OCI-M1 (cell line): ENCODE measurements at places on chromosomes 2 and 18.

GRCh38 chr2:174561283-174561971 is 36.2 kb downstream of the WIPF1 start:
- no peak for DNase-seq

- no peak for DNase-seq
Observed at GRCh38 chr18:70294471-70295191, 5.8 kb downstream of the SOCS6 start.

GRCh38 chr18:75293591-75293990 is 83.0 kb downstream of the TSHZ1 start:
- no peak for DNase-seq

GRCh38 chr2:230700447-230700846 is 12.2 kb upstream of the CAB39 start:
- DNase-seq = no peak

- no peak for DNase-seq
Observed at GRCh38 chr2:200270732-200271131, 35.8 kb upstream of the SPATS2L start.

DNA sequence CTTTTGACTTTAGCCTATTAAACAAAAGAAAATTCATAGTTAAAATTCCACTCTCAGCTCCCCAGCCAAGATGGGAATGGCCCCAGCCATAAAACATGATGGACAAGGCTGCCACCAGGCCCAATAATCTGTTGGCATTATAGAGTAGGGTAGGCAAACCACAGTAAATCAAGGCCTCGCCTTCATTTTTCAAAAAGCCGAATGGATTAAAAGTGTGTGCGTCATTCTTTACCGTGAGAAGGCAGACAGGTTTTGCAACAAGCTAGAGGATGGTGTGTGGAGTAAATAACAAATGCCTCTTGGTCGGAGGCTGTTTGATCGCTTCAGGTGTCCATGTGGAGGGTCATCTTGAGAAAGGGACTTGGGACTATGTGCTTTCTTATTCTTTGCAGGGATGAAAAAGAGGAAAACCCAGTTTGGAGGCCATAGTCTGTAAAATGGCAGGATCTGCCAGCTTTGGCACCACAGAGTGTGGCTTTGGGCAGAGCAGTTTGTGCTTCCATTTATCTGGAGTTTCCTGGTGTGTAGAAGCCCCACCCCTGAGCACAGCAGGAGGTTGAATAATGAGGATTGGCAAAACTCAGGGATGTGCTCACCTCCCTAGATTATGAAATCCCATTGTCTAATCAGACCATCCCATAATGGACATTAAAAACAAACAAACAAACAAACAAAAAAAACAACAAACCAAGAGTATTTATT is 57.1 kb upstream of the ITGB6 start:
- DNase-seq = no peak

GRCh38 chr2:2901384-2902345 is 476.0 kb downstream of the EIPR1 start:
- DNase-seq = no peak

DNA sequence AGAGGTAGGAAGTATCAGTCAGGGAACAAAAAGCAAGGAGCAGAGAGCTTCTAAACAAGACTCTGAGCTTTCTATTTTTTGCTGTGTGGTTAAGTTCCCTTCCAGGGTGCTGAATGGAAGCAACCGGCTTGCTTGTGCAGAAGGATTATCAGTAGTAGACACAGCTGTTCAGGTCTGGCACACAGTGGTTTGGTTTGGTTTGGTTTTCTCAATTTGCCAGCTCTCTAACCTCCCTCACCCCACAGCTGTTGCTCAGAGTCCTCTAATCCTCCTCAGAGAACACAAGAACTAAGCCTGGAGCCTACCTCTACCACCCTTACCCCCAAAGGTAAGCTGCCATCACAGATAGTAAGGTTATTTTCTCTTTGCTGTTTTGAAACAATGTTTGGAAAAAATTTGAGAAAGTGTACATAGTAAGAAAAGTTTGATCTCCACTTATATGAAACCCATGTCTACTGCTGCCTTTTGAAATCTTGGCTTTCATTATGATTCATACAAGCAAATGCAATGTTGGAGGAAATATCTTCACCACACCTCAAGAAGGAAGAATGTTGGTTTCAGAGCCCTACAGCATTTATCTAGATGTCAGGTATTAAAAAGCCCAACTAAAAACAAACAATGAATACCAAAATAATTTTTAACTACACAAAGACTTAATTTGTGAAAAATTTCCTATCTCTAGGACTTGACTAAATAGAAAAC is 255.3 kb downstream of the NR4A2 start:
- peak; percentile 43 for DNase-seq

- DNase-seq = no peak
Observed at GRCh38 chr18:77197073-77197472, 52.6 kb upstream of the GALR1 start.

- DNase-seq = no peak
Observed at GRCh38 chr18:23065234-23065806, 70.0 kb upstream of the CABLES1 start.

GRCh38 chr2:54549917-54550518 is 93.9 kb downstream of the SPTBN1 start:
- DNase-seq = no peak

GRCh38 chr2:198441901-198442300 is 637.5 kb downstream of the PLCL1 start:
- no peak for DNase-seq

DNA sequence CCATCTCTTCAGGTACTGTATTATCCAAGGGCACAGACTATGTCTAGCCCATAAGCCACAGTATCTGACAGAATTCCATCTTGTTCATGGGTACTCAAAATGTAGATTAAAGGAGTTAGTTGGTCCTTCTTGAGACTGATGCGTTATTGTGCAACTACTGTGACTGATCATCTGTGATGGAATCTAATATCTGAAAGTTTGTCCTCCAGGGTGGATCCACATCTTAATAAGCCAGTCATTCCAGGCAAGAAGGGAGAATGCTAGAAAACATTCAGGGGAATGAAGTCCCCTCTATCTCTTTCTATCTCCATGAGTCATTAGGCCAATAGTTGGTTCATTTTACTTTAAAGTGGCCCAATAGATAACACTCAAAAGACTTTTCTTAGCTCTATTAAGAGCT is 252.6 kb downstream of the EXOC6B start:
- DNase-seq = no peak

- DNase-seq = no peak
Observed at GRCh38 chr2:30484995-30485394, 37.9 kb downstream of the LCLAT1 start.

GRCh38 chr2:230347659-230348305 is 20.8 kb downstream of the SP140L start:
- peak; percentile 70 for DNase-seq

DNA sequence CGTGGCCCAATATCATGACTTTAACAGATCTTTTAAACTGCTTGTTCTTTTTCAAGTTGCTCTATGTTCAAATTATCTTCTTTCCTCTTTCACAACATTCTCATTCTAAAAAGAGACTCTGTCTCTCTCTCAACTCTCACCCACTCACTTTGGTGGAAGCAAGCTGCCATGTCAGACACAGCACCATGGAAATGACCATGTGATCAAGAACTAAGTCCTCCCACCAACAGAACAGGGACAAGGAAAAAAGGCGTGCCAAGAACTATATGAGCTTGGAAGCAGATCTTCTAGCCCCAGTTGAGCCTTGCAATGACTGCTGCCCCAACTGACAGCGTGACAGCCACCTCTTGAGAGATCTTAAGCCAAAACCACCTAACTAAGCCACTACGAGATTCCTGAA is 23.9 kb downstream of the BAZ2B start:
- no peak for DNase-seq

DNA sequence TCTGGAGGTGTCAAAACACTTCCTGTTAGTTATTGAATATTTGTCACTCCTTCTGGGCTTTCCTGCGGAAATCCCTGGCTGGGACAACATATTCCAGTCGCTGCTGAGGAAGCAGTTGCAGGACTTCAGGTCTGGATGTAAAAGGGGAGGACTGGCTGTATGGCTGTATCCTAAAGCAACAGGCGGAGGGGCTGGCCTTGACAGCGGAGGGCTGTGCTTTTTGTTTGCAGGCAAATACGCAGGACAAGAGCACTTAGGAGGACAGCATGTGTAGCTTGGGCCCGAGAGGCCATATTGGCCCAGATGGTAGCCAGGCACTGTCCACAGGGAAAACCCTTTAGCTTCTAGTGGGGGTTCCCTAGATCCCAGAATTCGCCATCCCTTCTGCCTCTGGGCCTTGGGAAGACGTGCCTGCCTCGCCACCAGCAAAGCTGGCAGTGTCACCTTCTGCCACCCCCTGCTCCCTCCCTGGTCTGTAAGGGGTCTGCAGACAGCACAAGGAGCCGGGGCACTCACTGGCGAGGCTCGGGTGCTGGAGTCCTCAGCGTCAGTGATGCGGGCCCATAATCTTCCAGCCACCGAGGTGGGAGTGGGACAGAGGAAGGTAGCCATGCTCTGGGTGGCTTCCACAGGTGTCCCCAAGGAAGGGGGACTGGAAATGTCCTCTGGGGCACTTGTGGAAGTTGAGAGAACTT is 6.7 kb downstream of the NPPC start:
- no peak for DNase-seq

DNA sequence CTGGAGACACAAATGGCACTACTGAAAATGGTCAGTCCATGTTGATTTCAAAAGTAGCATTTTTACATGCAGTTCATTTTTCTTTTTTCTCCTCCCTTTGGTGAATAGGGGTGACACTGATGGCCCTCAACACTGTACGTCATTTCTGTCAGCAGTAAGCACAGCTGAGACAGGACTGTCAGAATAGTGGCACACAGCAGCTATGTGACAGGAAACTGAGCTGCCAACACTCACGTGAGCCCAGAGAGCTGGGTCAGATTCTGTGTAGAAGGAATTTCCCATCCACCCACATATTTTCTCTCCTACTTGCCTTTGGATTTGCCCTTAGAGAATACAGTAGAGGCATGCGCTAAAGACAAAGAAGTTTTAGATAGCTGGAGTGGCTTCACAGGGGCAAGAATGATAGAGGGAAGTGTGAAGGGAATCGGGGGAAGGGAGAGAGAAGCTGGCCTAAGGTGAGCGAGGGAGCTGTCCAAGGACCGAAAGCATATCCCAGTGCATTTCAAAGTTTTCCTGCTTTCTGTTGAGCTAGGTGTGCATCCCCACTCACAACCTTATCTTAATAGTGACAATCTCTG is 476.6 kb downstream of the CNTNAP5 start:
- no peak for DNase-seq

- DNase-seq = no peak
Observed at GRCh38 chr2:197089655-197090054, 163.1 kb upstream of the PGAP1 start.

- DNase-seq = no peak
Observed at GRCh38 chr2:119439574-119440500, 8.2 kb downstream of the TMEM37 start.

GRCh38 chr18:48462510-48462909 is 53.3 kb upstream of the ZBTB7C start:
- no peak for DNase-seq

GRCh38 chr2:183371545-183371944 is 247.3 kb downstream of the NUP35 start:
- DNase-seq = peak; percentile 62

- DNase-seq = no peak
Observed at GRCh38 chr2:34241905-34242762, 643.0 kb upstream of the FAM98A start.

- DNase-seq = no peak
Observed at GRCh38 chr2:46095830-46096229, 201.4 kb upstream of the EPAS1 start.

DNA sequence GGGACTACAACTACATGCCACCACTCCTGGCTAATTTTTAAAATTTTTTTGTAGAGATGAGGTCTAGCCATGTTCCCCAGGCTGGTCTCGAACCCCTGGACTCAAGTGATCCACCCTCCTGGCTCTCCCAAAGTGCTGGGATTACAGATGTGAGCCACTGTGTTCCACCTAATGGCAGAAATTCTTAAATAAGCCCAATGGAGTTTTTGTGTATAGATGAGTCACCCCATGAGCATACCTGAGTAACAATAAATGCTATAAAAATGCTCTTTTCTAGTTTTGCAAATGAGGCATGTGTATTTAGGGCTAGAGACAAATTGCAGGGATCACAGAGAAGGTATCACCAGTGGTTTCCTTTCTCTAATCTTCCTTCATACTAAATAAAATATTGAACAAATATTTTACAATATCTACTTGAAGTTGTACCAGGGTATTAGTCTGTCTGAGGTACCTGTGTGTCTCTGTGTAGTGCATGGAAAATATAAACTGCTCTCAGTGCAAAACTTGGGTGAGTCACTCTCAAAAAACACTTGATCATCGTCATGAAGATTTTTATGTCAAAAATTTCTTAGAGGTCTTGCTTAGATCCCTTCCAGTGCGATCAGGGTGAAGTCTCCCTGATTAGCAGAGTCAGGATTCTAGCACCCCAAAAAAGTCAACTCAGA is 337.1 kb upstream of the MMADHC start:
- no peak for DNase-seq

GRCh38 chr2:172113617-172114016 is 10.9 kb upstream of the DLX2 start:
- peak; percentile 58 for DNase-seq

DNA sequence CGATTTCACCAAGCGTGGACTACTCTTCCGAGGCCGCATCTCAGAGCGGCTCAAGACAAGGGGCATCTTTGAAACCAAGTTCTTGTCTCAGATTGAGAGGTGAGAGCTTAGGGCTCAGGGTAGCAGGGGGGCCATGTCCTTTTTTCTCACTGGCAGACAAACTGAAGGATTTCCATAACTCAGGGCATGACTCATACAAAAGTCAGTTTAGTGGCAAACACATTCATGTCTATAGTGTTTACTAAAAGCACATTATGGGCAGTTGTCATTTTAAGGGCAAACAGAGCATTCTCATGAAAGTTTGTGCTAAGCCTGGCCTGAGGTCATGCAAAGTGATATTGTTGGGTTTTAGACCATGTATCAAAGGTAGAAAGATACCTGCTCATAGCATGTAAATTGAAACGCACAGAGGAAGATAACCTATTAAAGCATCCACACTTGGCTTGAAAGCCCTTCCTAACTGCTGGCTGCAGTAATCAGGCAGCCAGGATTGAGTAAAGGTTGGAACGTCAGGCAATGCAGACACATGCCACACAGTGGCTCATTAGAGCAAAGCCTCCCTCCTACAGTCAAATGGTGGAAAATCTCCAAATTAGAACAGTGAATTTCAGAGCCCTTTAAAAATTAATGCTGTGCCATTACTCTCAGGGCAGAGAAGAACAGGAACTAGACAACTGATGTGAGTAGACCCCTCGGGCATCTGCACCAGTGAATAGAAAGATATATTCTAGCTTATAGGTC is 54.2 kb downstream of the HK2 start:
- no peak for DNase-seq
